ENCODE measurements at places on chromosomes 11 and 22. TPM values are rescaled to one million over a fixed set of nuclear protein-coding genes. Genes with fewer than 3 reads are reported as not detected.
A peak's percentile ranks its signal among the peaks of the same experiment; 100 is the strongest.

GRCh38 chr11:100667449-100667848 lies 19.6 kb upstream of the ARHGAP42 start:
- no peak for DNase-seq
- no peak overlapping the region for H3K27ac ChIP-seq
- no peak overlapping the region for H3K4me3 ChIP-seq
- H3K27me3 ChIP-seq = no peaks in the 10 kb centered on the region
- H3K36me3 ChIP-seq = no peaks in the 10 kb centered on the region
- H3K4me1 ChIP-seq = peaks cover 5% of the 10 kb centered on the region

DNA sequence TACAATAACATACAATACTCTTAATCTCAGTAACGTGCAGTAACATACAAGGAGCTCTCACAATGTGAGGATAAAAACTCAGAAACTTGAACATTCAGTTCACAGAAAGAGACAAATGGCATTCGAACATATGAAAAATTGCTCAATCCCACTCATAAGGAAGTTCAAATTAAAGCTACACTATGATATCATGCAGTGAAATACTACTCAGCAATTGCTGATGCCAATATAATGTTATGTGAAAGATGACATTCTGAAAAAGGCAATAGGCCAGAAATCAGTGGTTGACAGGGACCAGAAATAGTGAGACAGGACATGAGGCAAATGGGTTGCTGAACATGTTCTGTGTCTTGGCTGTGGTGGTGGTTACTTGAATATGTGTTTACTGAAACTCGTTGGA lies 33.7 kb upstream of the PITPNB start:
- H3K27ac ChIP-seq = no peak overlapping the region
- no peak overlapping the region for H3K4me3 ChIP-seq
- DNase-seq = no peak
- peaks cover 5% of the 10 kb centered on the region for H3K36me3 ChIP-seq
- peaks cover 18% of the 10 kb centered on the region for H3K4me1 ChIP-seq

DNA sequence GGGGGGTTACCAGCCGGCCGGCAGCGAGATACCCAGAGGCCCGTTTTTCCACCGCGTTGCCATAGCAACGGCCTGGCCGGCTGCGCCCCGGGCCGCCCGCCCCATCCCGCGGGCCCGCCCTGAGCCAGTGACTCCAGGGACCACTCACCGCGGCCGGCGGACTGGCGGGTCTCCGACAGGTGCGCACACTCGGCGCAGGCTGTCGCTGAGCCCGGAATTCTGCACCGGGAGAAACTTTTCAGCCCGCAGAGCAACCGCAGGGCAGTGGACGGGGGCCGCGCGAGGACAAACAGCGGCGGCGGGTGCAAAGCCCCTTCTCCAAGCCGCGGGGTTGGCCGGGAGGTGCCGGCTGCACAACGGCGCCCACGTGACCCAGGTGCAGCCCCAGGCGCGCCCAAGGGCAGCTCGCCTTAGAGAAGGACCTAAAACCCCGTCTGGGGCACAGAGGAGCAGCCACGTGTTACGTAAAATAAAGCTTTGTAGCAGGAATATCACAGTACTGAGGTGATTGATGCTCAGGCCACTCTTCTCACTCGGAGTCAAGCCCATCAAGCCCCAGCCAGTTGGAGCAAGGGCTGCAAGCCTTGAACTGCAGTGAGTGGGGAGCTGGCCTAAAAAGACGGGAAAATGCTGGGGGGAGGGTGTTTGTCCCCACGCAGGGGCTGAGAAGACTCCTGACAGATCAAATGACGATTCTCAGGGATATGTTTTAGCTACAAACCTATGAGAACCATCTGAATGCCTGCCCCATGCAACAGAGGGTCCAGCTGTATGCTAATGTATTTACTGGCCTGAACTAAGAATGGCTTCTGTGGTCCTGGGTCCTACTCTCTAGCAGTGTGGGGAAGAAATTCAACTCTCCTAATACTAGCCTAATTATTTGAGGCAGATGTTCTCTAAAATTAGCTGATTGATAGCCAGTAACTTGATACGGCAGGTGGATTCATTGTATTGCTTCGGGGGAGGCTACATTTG lies at the start of gene STK33:
Gene STK33, minus strand, starts transcription at position 294 of the 975 bp plus-strand sequence. CDS start 119,323 bp downstream, outside the sequence.
- no peaks in the 10 kb centered on the region for H3K36me3 ChIP-seq
- peak within 1 kb of the TSS; percentile 78 for H3K4me3 ChIP-seq
- no peak for DNase-seq
- peaks cover 4% of the 10 kb centered on the region for H3K4me1 ChIP-seq
- peaks cover 24% of the 10 kb centered on the region for H3K27me3 ChIP-seq
- no peak within 1 kb of the TSS for H3K27ac ChIP-seq

DNA sequence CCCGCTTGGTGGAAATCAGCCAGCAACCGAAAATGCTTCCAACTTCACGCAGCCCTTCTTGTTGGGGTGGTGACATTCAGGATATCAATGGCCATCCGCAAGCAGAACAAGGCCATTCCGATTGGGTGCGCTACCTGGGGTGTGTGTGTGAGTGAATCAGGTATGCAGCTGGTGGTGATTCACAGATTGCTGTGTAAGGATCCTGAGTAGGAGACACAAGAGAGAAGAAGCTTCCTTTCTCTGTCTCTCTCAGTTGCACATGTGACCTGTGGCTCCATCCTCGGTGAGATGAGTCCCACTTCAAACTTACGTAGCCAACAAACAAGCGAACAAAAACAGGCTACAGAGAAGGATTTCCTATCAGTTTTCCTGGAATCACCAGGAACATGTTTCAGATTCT lies 9.6 kb upstream of the TMEM184B start:
- H3K27ac ChIP-seq = peak overlapping the region; percentile 85
- H3K4me3 ChIP-seq = no peak overlapping the region
- peaks cover 7% of the 10 kb centered on the region for H3K36me3 ChIP-seq
- no peak for DNase-seq
- peaks cover 39% of the 10 kb centered on the region for H3K4me1 ChIP-seq

GRCh38 chr11:14637868-14638409 lies 5.7 kb upstream of the PDE3B start:
- H3K27me3 ChIP-seq = peaks cover 7% of the 10 kb centered on the region
- no peak overlapping the region for H3K4me3 ChIP-seq
- DNase-seq = no peak
- no peaks in the 10 kb centered on the region for H3K4me1 ChIP-seq

The FADD gene
- 26.5 TPM for total RNA-seq

The LRRC55 gene
- total RNA-seq = not detected

The OR2D3 gene
- not detected for total RNA-seq
